ENCODE measurements at places on chromosomes 3 and 15. TPM values are rescaled to one million over a fixed set of nuclear protein-coding genes. Genes with fewer than 3 reads are reported as not detected.

The CDCP1 gene
- 9.1 TPM for total RNA-seq

The ZIC1 gene
- not detected for total RNA-seq

The TRMT10C gene
- total RNA-seq = 34.8 TPM

The PLSCR1 gene
- total RNA-seq = 70.4 TPM

The BFSP2 gene
- total RNA-seq = not detected

The TLR9 gene
- under 0.01 TPM for total RNA-seq

The ITIH1 gene
- total RNA-seq = not detected

The RTP1 gene
- not detected for total RNA-seq

The SKOR1 gene
- 0.15 TPM for total RNA-seq

The DISP2 gene
- 2.2 TPM for total RNA-seq

The CMC1 gene
- 2.0 TPM for total RNA-seq

The TRPM1 gene
- total RNA-seq = not detected

The SLC12A1 gene
- total RNA-seq = not detected

The CACNA1D gene
- 0.33 TPM for total RNA-seq

The SNTN gene
- not detected for total RNA-seq

The C3orf49 gene
- total RNA-seq = not detected

The SERINC4 gene
- total RNA-seq = not detected

The PRSS50 gene
- not detected for total RNA-seq

The ALDH1A3 gene
- total RNA-seq = 71.5 TPM

The GOLGA8N gene
- 5.2 TPM for total RNA-seq

The EBLN2 gene
- 2.3 TPM for total RNA-seq

The UROC1 gene
- total RNA-seq = not detected

The ZMYND10 gene
- 1.5 TPM for total RNA-seq

The SPTSSB gene
- total RNA-seq = 0.58 TPM

The FBXL22 gene
- 0.15 TPM for total RNA-seq

The GOLGA6D gene
- total RNA-seq = not detected

The TMEM43 gene
- 131 TPM for total RNA-seq

The SPATA12 gene
- total RNA-seq = 0.15 TPM

The SOX2 gene
- total RNA-seq = not detected

The BTLA gene
- not detected for total RNA-seq

The XIRP1 gene
- total RNA-seq = not detected

The GOLGA6L7 gene
- total RNA-seq = not detected

The SUCNR1 gene
- not detected for total RNA-seq

The FAM81A gene
- total RNA-seq = 0.33 TPM

The VGLL3 gene
- 25.7 TPM for total RNA-seq

The PIK3CB gene
- 13.6 TPM for total RNA-seq

The PRTG gene
- 1.7 TPM for total RNA-seq

The EDC3 gene
- 12.8 TPM for total RNA-seq

The LRRC34 gene
- total RNA-seq = 7.9 TPM

The TRH gene
- not detected for total RNA-seq

The HCN4 gene
- not detected for total RNA-seq

The RARRES1 gene
- total RNA-seq = 232 TPM

The SMCO1 gene
- total RNA-seq = not detected

The CCR8 gene
- total RNA-seq = not detected

The TGM5 gene
- total RNA-seq = not detected

The ITPKA gene
- 5.5 TPM for total RNA-seq

The MYO5A gene
- 48.8 TPM for total RNA-seq

The ANKRD34C gene
- total RNA-seq = not detected

The REC114 gene
- not detected for total RNA-seq

The EPHA3 gene
- total RNA-seq = 1.5 TPM

The HHATL gene
- not detected for total RNA-seq

The LDHAL6B gene
- not detected for total RNA-seq

The COL7A1 gene
- 22.5 TPM for total RNA-seq

The PLIN1 gene
- 0.50 TPM for total RNA-seq

The GNAT1 gene
- total RNA-seq = not detected

The PPP1R14D gene
- not detected for total RNA-seq

Measured in smooth muscle cell of trachea (primary cell).